ENCODE measurements at places on chromosomes 2 and 18.

DNA sequence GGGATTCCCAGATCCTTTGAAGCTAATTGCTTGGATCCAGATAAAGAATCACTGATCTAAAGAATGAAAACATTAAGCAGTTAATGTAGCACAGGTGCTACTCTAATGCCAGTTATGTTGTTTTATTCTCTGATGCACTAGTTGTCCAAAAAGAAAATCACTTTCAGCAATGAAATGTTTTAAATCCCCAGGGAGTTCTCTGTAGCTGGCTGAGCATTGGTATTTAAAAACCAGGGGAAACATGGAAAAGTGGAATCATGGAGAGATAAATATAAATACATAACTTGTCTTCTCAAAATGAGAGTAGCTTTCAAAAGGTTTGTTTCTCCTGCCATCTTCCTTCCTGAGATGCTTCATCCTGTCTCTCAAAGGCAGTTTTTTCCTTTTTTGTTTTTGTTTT, 37.7 kb downstream of the CD302 start:
- no peak for DNase-seq

DNA sequence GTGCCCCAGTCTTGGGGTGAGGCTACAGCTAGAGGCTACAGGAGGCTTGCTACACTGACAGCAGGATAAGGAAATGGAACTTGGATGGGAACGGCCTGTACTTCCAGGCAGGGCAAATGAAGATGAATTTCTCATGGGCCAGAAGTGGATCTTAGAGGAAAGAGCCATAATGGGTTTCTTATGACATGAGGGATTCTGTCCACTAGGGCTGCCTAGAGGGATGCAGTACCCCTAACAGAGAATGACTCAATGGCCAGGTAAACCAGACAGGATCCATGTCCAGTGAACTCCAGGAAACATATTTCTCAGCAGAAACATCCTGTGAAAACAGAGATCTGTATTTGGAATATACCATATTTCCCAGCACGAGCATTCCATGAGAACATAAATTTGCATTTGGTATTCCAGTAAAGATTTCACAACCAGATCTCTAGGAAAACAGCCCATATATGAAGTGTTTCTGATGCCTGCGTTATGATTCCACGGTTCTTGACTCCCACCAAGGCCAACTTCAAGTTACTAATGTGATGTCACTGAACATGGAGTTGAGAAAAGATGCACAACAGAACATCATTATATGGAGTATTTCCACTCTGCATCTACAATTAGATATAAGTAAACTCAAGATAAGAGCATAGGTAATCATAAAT, 11.5 kb upstream of the SLC35F5 start:
- DNase-seq: no peak

DNA sequence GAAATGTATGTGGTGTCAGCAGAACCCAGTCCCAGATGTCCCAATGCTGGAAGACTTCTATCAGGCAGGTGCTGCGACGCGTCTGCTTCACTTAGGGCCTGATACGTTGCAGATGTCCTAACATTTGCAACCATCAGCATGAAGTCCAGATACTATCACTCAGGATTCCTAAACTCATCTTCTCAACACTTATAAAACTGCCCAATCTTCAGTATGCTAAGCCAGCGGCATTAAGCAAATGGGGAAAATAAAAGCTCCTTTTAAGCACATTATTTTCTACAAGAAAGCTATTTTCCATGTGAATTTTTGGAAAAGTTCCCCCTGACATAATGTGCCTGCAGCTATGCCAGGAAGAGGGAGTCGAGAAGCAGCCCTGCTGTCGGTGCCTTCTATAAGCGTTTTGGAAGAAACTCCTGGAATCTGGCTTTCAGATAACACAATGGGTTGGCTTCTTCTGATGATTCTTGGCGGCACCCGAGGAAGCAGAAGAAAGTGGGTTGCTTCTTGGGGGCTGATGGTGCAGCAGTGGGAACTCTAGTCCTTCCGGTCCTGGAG, 60.7 kb upstream of the ITGA6 start:
- no peak for DNase-seq

GRCh38 chr18:2515171-2515787, 56.0 kb downstream of the METTL4 start:
- DNase-seq: no peak

DNA sequence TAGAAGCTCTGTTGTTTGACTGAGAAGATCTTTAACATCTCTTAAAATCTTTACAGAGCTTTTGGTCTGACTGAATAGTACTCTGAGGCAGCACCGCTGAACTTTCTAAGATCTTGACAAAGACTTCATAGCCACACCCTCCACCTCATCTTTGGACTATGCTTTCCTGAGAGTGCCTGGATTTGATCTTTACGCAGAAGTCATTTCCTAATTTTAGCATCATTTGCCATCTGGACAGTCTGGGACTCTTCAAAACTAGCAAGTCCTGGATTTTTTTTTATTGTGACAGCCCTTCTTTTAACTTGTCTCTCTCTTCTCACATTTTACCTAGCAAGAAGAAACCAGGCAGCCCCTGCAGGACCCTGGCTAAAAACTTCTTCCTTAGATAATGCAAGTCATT, 188.8 kb downstream of the CTIF start:
- no peak for DNase-seq

DNA sequence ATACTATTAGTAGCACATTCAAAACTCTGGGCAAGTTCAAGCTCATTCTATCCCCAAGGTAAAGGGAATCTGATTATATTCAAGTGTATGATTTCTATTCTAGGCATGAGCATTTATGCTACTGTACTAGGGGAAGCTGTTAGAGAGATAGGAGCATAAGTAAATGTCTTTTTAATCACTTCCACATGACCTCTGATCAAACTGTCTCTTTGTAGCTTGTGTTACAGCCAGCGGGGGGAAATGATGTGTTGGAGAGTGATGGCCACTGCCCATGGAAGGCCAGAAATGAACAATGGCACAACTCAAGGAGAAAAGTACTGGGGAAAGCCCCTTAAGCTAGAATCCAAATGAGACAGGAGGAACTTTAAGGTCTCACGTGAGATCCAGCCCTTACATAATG, 894.9 kb upstream of the CDH2 start:
- DNase-seq: no peak

DNA sequence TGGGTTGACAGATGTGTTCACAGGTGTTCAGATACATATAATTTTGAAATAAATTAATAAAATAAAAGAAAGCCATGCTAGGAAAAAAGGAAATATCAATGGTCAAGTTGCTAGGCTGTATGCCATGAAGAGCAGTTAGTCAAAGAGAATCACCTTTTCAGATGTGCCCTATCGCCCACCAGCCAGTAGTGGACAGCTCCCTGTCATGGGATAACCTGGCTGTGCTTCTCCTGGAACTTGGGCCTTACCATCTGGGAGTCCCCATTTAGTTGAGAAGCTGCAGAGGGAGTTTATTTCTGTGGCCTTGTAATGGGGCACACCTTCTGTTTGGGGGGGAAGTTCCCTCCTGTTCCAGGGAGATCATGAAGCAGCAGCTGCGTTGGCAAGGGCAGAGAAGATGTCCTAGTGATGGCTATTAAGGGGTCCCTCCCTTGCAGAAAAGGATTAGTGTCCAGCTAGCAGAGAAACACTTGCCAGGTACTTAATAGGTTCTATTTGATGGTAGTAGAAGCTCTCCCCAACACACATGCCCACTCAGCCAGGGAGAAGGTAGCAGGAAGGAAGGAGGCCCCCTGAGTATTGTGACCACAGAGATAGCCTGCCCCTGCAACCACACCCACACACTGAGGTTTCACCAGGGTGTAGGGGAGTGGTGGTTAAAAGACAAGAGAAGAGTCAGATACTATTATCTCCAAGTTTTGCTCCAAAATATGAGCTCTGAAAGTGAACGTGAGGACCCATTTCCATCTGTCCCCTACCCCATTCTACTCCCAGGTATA, 117.7 kb downstream of the B3GNT2 start:
- peak; percentile 32 for DNase-seq

GRCh38 chr2:221997100-221997499, 301.7 kb downstream of the PAX3 start:
- DNase-seq: no peak

GRCh38 chr2:1800716-1801388, 56.5 kb upstream of the PXDN start:
- DNase-seq: no peak

- DNase-seq: no peak
Observed at GRCh38 chr18:28802546-28802945, 625.6 kb upstream of the CDH2 start.

GRCh38 chr2:203535784-203536585, 884 bp upstream of the RAPH1 start:
- DNase-seq: no peak

DNA sequence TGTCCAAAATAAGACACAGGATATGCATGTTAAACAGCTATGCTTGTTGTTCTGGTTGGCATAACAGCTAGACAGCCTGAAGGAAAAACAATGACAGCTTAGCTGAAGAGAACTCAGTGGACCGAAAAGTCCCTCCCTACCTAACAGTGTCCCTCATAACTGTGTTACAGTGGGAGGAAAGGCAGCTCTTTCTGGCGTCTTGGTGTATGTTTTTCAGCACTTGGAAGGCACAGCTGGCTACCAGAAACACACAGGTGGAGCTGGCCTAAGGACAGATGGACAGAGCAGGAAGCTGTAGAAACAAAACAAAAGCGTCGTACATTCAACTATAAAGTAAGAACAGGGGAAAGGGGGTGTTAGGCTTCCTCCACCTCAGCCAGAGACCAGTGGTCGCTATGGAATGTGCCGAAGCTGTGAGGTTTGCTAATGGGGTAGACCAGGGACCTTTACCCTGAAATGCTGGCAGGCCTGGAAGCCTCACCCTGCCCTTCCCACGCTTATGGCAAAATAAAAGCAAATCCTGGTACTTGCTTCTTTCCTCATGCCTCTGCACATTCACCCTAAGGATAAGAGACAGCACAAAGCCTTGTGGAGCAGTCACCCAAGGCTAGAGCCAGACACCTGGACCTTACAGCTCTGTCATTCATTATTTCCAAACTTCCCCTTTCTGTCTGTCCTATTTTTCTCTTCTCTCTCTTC, 103.5 kb upstream of the TRIB2 start:
- DNase-seq: no peak

DNA sequence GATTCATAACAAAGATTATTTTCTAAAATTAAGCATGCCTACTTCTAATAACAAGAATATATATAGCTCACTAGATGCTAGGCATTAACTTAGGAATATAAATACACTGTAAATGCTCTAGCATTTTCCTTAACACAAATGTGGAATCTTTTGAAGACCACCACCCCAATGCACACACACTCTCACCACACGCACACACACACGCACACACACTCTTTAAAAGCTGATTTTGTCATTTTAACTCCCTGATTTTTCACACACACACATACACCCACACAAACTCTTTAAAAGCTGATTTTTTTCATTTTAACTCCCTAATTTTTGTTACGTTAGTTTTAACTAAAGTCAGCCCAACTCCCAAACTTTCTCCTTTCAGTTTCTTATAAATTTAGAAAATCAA, 3.0 kb downstream of the COL5A2 start:
- DNase-seq: no peak

DNA sequence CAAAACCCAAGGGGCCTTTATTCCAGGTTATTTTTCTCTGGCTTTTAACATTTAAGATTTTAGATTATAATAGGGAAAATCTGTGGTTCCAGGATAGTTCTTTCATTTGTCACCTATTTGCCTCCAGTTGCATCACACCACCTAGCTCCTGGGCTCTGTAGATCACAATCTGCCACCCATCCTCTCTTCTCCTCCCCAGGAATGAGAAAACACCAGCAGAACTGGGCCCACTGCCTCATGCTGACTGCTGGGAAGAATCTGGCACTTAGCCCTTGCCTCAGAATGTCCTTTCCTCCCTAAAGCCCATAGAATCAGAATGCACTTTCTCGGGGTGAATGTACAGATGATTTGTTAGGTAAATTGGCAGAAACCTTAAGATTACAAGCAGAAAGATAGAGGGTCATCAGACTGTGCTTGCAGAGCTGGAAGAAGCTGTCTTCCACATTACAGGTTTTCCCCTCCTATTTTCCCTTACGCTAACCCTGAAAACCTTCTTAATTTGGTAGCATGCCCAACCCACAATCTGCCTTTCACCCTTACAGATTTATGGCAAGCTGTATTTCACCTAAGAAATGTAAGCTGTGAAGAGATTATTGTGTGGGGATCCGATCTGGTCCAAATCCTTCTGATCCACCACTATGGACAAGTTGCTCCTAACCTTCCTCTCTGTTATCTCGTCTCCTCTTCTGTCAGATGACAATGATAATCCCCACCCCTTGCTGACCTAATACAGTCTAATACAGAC, 72.6 kb downstream of the LRRC30 start:
- DNase-seq: no peak
